ENCODE measurements at places on chromosomes 4 and X.

GRCh38 chrX:6203462-6204215 lies 25.0 kb downstream of the NLGN4X start:
- DNase-seq: no peak

DNA sequence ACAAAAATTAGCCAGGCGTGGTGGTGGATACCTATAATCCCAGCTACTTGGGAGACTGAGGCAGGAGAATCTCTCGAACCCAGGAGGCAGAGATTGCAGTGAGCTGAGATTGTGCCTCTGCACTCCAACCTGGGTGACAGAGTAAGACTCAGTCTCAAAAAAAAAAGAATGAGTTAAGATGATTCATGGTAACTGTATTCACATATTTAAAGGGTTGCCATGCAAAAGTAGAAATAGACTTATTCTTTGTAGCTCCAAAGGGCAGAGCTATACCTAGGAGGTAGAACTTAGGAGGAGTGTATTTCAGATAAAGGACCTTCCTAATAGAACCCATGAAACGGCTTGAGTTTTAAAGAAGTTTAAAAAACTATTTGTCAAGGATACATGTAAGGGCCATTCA lies 104.3 kb upstream of the IL13RA1 start:
- DNase-seq: no peak

GRCh38 chr4:148951346-148951745 lies 509.1 kb upstream of the NR3C2 start:
- no peak for DNase-seq

- DNase-seq: no peak
These were observed 53.2 kb upstream of the CHRNA9 start for GRCh38 chr4:40281913-40282312.

All from fibroblast of mammary gland (primary cell).